ENCODE measurements at places on chromosomes 7 and 10.
A peak's percentile ranks its signal among the peaks of the same experiment; 100 is the strongest.

DNA sequence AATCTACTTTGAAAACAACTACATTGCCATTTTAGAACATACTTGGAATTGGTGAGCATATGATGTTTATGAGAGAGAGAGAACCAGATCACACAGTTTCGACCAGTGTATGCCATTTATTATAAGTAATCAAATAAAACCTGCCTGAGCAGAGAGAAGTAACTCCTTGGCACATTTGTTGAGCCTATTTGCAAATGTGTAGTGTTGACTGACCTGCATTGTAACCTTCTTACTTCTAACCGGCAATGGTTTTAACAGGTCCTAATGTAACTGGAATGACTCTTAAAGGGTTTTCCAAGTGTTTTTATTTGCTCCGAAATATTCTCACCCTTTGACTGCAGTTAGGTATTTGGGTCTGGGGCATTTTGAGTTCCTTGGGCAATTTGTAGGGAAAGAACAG is 167.6 kb downstream of the POU6F2 start:
- no peak for DNase-seq

GRCh38 chr10:77770868-77771175 is 133.2 kb upstream of the KCNMA1 start:
- DNase-seq: no peak

DNA sequence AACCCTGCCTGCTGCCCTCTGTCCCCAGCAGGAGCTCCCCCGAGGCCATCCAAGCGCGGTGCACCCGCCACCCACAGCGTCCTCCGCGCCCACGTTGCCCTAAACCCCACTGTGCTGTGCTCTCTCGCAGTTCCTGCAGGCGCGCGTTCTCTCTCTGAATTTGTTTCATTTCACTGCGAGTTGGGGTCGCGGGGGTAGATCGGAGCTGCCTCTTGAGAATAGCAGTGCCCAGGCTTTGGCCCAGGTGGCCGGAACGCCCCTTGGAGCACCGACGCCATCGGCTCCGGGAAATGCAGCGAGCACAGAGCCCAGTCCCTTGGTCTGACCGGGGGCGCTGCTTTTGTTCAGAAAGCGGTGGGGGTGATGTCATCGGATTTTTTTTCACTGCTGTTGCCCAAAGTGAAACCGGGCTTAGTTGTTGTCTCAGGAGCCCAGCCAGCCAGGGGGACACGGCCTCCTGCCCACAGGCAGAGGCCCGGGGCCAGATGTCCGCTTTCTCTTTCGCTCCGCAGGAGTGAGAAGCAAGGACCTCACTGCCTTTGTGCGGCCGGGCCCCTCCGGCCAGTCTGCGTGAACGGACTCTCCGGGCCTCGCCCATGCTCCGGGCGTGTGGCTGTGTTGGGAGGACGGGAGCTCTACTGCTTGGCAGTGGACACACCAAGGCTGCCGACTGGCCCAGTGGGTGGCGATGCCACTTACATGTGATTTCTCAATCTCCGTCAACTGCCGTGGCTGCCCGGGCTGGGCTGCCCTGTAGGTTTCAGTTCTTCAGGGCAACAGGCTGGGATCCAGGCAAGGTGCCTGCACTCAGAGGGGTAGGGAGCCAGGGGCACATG is 43.1 kb downstream of the FOXK1 start:
- DNase-seq: peak; percentile 97

GRCh38 chr7:12139416-12139815 is 71.7 kb upstream of the TMEM106B start:
- DNase-seq: no peak

- DNase-seq: no peak
Observed at GRCh38 chr7:135831455-135832195, 83.0 kb upstream of the FAM180A start.

GRCh38 chr7:92767437-92767836 is 68.9 kb downstream of the CDK6 start:
- DNase-seq: no peak

All from suppressor macrophage treated with lipopolysaccharide for 4 hours (primary cell).